ENCODE measurements at places on chromosomes 7 and 10.
A peak's percentile ranks its signal among the peaks of the same experiment; 100 is the strongest.

- DNase-seq: no peak
These were observed 70.8 kb downstream of the GRID1 start for GRCh38 chr10:86295791-86296190.

GRCh38 chr7:101677797-101678479 is 48.8 kb upstream of the MYL10 start:
- no peak for DNase-seq

GRCh38 chr7:17593819-17594419 is 295.5 kb downstream of the AHR start:
- DNase-seq: no peak

- DNase-seq: no peak
These were observed 286.5 kb downstream of the PTEN start for GRCh38 chr10:88149906-88150305.

- no peak for DNase-seq
These were observed 252.6 kb upstream of the IGFBP3 start for GRCh38 chr7:46173476-46174195.

GRCh38 chr10:86224354-86225102 is 142.1 kb downstream of the GRID1 start:
- DNase-seq: no peak

DNA sequence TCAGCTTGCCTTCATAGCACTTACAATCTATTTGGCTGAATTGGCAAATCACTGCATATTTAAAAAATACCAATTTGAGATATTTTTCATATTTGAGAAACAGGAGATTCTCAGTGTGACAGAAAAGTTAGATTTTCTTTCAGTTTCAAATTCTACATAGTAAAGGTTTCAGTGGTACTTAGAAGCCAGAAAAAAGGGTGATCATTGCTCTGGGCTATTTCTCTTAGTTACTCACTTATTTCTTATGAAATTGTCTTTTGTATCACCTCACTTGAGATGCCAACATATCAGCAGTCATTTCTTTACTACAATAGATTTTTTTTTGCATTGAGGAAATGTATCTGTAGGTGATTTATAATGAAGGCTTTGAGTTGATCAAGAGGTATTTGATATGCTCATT is 478.2 kb downstream of the GATA3 start:
- DNase-seq: no peak

DNA sequence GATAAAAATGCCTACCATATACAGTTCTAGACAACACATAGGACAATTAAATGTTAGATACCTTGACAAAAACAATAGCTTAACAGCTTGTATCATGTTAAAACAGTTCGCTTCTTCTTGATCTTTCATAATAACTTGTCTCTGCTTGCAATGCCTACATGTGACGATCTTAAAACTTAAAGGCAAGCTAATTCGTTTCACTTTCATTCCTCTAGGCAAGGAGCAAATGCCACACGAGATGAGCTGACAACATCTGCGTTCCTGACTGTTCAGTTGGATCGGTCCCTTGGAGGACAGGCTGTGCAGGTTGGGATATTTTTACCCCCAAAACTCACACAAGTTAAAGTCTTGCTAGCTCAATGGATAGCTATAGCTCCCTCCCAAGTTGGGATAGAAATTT is 51.6 kb upstream of the ARL4A start:
- DNase-seq: no peak

- no peak for DNase-seq
These were observed 127.3 kb downstream of the CUL2 start for GRCh38 chr10:34962866-34963265.

DNA sequence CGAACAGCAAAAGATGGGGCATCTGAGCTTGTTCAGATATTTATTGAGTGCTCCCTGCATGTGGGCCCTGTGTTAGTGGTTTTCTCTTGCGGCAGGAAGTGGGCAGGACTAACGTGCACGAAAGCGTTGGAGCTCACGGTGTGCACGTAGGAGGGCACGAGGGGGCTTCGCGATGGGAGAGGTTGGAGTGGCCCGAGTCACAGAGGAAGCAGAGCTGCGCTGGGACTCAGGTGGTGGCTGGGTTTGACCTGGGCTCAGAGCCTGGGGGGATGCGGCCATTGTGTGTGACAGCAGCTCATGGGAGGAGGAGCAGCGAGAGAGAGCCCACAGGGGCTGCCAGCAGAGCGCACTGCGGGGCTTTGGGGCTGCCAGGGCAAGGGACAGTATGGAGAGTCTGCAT is 7.7 kb downstream of the ZSCAN25 start:
- DNase-seq: no peak

GRCh38 chr7:45198986-45199385 is 41.4 kb downstream of the RAMP3 start:
- DNase-seq: no peak

- no peak for DNase-seq
These were observed 51.2 kb downstream of the MAPK8 start for GRCh38 chr10:48357631-48358030.

DNA sequence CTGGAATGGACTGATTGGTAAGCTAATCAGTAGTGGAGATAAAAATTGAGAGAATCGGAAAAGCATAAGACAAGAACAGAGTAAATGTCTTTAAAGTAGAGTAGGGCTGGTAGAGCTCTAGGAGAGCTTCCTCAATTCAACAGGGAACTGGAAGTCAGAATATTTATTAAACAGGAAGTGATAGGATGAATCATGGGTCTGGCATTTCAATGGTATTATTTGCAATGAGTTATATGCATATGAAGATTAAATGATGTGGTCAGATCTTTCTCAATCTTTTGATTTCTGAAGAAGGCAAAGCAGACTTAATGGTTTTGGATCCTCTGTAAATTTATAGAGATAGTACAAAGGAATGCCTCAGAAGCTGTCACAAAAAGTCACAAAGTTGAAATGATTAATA is 349.0 kb downstream of the HPSE2 start:
- DNase-seq: no peak

DNA sequence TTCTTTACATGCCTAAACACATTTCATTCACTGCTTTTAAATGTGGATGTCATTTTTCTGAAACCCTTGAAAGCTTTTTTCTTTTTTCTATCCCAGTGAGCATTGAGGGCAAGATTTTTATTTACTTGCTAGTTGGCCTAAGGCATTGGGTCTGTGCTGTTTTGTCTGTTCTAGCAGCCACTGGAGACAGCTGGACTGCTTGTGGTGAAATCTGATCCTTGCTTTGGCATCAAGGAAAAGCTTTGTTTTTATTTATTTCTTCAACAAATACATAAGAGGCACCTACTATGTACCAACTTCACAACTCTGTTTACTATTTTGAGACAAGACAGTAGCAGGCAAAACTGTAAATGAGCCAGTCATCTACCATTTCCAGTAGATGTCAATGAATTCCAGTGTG is 28.4 kb upstream of the PDLIM1 start:
- no peak for DNase-seq

DNA sequence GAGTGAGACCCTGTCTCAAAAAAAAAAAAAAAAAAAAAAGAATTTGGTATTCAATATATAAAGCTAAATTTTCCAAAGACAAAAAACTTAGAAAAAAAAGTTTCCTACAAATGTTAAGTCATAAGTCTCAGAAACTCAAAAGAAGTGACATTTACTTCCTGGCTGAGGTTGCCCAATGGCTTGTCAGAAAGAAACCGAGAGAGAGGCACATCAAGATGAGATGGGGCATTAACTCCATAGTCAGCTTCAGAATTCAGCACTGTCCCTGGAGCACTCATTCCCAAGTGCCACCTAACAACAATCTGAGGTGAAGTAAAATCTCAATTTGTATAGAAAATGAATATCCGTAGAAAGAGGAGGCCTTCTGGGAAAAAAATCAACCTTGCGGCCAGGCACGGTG is 6.8 kb upstream of the SPOCK2 start:
- DNase-seq: no peak

DNA sequence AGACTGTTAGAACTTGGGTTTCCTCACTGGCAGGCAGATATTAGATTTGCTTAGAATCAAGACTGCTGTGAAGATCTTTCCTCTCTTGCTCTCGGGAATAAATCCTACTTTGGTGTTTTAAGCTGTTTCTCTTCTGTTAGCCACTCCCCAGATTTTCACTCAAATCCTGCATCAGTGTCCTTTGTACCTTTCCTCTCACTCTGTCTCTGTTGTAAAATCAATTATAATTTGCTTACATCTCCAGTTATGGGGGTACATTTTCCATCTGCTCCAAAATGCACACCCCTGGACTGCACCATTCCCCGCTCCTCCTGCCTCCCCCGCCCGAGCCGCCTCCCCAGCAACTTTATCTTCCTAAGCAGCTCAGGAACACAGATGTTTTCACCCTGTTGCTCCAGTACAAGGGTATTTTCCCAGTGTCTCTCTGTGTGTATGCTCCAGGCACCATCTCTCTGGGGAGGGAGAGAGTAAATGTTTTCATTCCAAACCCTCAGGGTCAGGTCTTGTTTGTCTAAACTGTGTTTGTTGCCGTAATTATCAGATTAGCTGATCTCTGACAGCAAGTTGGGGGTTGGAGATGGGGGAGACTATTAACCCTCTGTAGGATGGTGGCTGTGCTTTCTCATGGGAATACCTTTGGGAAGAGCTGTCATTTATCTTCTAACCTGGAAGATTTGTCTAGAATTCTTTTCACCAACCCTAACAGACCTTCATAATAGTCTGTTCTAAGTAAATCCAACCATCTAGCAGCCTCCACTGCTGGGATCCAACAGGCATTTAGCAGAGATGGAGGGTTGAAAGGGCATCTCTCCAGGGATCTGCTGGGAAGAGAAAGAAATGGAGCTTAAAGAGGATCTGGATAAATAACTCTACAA is 20.4 kb upstream of the GOT1 start:
- no peak for DNase-seq

DNA sequence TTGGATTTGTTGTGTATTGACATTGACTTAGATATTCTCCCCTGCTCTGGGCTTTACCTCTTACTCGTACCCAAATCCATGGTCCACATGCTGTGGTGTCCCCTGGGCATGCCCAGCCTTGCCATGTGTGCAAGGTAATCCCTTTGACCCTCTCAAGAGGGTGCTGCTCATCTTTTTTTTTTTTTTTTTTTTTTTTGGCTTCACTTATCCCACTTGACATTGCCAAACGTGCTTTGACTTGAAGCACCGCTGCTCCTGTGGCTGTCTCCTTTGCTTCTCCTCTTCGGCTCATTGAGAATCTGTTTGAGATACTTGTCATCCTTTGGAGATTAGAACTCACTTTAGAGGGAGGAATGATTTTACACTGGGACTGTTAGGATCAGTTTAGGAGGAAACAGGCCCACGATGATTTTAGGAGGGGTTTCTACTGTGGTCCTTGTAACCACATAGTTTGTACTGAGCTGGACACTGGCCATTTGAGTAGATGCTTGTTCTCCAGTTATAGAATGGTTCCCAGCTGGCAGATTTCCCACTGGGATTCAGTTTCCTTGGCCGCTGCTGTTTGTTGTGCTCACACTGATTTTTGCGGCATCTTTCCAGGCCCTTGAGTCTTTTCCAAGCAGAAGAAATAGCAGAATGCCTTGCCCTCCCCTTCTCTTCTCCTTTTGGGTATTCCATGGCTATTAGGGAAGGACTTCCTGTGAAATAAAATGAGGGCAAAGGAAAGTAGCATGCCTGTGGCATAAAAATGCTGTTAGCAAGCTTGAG is 184.8 kb downstream of the AUTS2 start:
- DNase-seq: peak; percentile 64

DNA sequence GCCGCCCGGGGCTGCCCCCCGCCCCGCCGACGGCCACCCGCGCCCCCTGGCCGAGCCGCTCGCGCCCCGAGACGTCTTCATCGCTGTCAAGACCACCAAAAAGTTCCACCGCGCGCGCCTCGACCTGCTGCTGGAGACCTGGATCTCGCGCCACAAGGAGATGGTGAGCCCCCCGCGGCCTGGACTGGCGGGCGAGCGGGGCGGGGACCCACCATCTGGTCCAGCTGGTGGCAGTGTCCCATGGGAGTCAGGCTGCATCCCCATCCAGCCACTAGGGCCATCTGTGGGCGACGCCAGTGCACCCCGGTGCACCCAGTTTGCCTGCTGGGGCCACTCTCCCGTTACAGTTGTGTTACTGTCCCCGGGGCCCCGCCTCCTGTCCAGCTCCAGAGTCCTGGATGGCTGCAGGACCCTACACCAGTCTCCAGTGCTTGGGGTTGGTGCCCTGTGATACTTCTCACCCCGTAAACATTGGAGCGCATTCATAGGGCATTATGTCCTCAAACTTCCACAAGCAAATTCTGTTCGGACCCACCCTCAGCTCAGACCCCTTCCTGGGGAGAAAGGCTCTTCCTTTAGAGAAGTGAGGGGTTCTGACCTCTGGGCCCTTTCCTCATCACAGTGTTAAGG is 672 bp downstream of the LFNG start:
- no peak for DNase-seq

- no peak for DNase-seq
These were observed 31.7 kb upstream of the RHOBTB1 start for GRCh38 chr10:60975716-60976115.

GRCh38 chr10:2913474-2913873 is 153.9 kb upstream of the PFKP start:
- no peak for DNase-seq

DNA sequence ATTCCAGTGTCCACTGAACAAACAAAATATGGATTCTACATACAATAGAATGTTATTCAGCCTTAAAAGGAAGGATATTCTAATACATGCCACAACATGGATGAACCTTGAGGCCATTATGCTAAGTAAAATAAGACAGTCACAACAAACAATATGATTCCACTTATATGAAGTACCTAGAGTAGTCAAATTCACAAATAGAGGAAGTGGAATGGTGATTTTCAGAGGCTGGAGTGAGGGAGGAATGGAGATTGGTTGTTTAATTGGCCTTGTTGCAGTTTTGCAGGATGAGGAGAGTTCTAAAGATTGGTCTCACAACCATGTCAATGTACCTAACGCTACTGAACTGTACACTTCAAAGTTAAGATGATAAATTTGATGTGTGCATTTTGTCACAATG is 119.6 kb downstream of the CHN2 start:
- no peak for DNase-seq

DNA sequence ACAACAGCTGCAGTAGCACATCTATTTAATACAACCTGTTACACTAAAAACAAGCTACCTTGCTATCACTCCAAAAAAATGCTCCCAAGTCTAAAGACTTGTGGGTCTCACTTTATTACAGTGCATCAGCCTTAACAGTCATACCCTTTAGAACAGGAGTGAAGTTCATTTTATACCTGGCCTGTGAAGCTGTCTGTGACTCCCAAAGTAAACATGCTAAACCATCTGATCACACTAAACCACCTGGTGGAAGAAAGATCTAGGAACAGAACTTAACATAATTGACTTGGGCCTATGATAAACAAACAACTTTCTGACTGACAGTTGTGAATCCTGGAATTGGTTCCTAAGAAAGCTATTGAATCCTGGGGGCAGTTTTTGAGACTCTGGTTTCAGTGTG is 80.9 kb upstream of the ATP6V0A4 start:
- DNase-seq: no peak

- peak; percentile 33 for DNase-seq
These were observed 18.5 kb downstream of the BICC1 start for GRCh38 chr10:58531084-58531695.

GRCh38 chr10:24642921-24643678 is 80.6 kb downstream of the ARHGAP21 start:
- peak; percentile 30 for DNase-seq

- DNase-seq: no peak
These were observed 509.7 kb upstream of the PODXL start for GRCh38 chr7:132065989-132066603.

Data from midbrain (tissue), 1 donor.